ENCODE measurements at places on chromosomes 7 and 10. TPM values are rescaled to one million over a fixed set of nuclear protein-coding genes. Genes with fewer than 3 reads are reported as not detected.

LIPF gene
- not detected for polyA plus RNA-seq

DNA sequence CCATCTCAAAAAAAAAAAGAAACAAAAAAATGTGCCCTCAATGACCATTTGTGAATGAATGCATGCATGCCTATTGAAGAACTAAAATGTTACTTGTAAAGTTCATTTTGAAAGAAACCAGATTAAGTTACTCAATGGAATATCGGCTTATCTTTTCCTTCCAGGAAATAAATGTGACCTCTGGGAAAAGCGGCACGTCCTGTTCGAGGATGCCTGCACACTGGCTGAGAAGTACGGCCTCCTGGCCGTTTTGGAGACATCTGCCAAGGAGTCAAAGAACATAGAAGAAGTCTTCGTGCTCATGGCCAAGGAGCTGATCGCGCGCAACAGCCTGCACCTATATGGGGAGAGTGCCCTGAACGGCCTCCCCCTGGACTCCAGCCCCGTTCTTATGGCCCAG lies 21.9 kb downstream of the RAB19 start:
- no peak overlapping the region for H3K27ac ChIP-seq
- no peaks in the 10 kb centered on the region for H3K36me3 ChIP-seq
- H3K4me3 ChIP-seq: no peak overlapping the region
- DNase-seq: no peak
- no peaks in the 10 kb centered on the region for H3K4me1 ChIP-seq

HMX3 gene
- polyA plus RNA-seq: not detected

GRCh38 chr10:118986815-118987790 lies 42.4 kb upstream of the NANOS1 start:
- no peak overlapping the region for H3K27ac ChIP-seq
- no peak for DNase-seq
- H3K36me3 ChIP-seq: no peaks in the 10 kb centered on the region
- H3K4me3 ChIP-seq: no peak overlapping the region
- no peaks in the 10 kb centered on the region for H3K4me1 ChIP-seq

ARHGAP19 gene
- polyA plus RNA-seq: 5.0 TPM

- no peaks in the 10 kb centered on the region for H3K27me3 ChIP-seq
- no peak overlapping the region for H3K4me3 ChIP-seq
- peaks cover 14% of the 10 kb centered on the region for H3K4me1 ChIP-seq
- no peak overlapping the region for H3K27ac ChIP-seq
- H3K36me3 ChIP-seq: no peaks in the 10 kb centered on the region
- DNase-seq: no peak
Measured at GRCh38 chr10:28294169-28294532, 8.7 kb downstream of the MPP7 start.

HOXA10 gene
- polyA plus RNA-seq: 1.6 TPM

- H3K4me3 ChIP-seq: peak overlapping the region; percentile 65
- no peaks in the 10 kb centered on the region for H3K27me3 ChIP-seq
- peaks cover 29% of the 10 kb centered on the region for H3K4me1 ChIP-seq
- peak; percentile 58 for DNase-seq
- no peaks in the 10 kb centered on the region for H3K36me3 ChIP-seq
- H3K27ac ChIP-seq: peak overlapping the region; percentile 100
Measured at GRCh38 chr10:132446661-132447445, 49.9 kb downstream of the PWWP2B start.

GRCh38 chr10:130761788-130762301 lies 549.7 kb downstream of the TCERG1L start:
- H3K4me1 ChIP-seq: no peaks in the 10 kb centered on the region
- no peaks in the 10 kb centered on the region for H3K27me3 ChIP-seq
- DNase-seq: no peak
- H3K27ac ChIP-seq: no peak overlapping the region
- no peak overlapping the region for H3K4me3 ChIP-seq

- no peak for DNase-seq
- H3K36me3 ChIP-seq: no peaks in the 10 kb centered on the region
- peaks cover 33% of the 10 kb centered on the region for H3K27me3 ChIP-seq
- H3K4me3 ChIP-seq: no peak within 1 kb of the TSS
Measured at GRCh38 chr10:70283445-70284399, at the start of gene NPFFR1. NPFFR1 (minus strand) TSS chr10:70284004; CDS start chr10:70283676, 328 bp downstream.

EPO gene
- 0.41 TPM for polyA plus RNA-seq

DNA sequence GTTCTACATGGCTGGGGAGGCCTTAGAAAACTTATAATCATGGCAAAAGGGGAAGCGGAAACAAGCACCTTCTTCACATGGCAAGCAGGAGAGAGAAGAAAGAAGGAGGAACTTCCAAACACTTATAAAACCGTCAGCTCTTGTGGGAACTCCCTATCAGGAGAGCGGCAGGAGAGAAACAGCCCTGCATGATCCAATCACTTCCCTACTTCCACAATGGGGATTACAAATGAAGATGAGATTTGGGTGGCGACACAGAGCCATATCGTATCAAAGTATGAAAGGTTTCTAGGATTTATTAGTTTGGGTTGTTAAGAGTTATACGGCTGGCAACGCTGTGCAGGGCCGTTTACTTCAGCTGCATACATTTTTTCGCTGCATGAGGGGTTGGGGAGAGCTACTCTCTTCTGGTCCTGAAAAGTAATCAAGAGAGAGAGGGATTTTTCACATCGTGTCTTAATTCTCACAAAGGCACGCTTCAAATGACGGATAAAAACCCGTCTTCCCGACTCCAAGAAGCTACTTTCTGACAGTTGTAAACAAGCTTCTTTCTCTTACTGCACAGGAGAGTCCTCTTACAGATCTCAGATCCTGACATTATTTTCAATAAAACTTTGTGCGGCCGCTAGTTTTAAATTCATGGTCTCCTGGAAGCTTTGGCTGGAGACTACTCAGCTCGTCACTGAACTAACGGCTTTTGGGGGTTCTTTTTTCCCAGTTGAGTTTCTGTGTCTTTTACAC lies 751 bp upstream of the GTPBP10 start:
- peak overlapping the region; percentile 80 for H3K4me3 ChIP-seq
- H3K27me3 ChIP-seq: no peaks in the 10 kb centered on the region
- peak overlapping the region; percentile 94 for H3K27ac ChIP-seq
- H3K4me1 ChIP-seq: peaks cover 6% of the 10 kb centered on the region

ZNF92 gene
- 2.0 TPM for polyA plus RNA-seq

DNA sequence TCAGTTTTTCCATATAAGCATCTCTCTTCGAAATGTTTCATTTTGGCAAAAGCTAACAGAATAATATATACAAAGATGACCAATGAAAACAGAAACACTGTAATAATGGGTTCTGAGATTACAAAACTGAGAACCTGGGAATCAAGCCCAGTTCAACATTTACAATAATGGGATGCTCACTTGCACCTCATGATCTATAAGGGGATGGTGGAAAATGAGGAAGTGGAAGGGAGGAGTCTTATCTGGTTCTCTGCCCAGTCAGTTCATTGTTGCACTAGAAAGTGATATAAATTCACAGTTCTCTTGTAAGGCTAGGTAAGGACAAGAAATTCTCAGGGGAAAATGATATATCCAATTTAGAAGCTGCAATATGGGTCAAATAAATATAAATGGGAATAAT lies 31.7 kb upstream of the RHOBTB1 start:
- peaks cover 12% of the 10 kb centered on the region for H3K4me1 ChIP-seq
- DNase-seq: no peak
- no peak overlapping the region for H3K4me3 ChIP-seq
- H3K36me3 ChIP-seq: no peaks in the 10 kb centered on the region
- no peaks in the 10 kb centered on the region for H3K27me3 ChIP-seq
- no peak overlapping the region for H3K27ac ChIP-seq

DNA sequence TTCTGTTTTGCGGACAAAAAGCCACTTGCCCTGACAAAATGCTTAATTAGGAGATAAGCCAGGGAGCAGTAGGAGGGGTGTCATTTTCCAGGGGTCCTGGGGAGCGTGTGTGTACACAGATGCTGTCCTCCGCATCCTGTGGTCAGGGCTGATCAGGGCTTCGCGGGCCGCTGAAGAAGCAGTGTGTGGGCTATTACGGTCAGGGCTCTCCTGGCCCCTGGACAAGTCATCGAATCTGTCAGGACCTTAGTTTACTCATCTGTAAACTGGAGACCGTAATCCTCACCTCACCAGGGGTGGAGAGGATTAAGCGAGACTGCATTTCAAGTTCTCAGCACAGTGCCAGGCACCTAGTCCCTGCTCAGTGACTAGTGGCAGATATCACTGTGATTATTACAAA lies 26.0 kb upstream of the MXI1 start:
- H3K27me3 ChIP-seq: no peaks in the 10 kb centered on the region
- H3K27ac ChIP-seq: no peak overlapping the region
- no peaks in the 10 kb centered on the region for H3K36me3 ChIP-seq
- DNase-seq: no peak
- no peak overlapping the region for H3K4me3 ChIP-seq

DNA sequence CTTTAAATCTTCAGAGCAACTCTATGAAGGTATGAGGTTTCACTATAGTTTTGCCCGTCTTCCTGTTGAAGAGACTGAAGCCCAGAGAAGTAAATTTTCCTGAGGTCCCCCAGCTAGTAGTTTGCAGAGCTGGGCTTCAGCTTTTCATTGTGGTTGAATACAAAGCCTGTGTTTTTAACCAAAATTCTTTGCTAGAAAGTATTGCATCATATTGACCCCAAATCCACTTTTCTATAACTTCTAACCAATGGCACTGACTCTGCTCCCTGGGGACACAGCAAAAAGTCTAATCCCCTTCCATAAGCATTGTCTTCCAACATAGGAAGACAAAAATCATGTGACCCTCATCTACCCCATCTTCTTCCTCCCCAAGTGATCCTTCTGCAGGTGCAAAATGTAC lies 93.0 kb downstream of the KCNMA1 start:
- no peaks in the 10 kb centered on the region for H3K27me3 ChIP-seq
- H3K4me1 ChIP-seq: peaks cover 10% of the 10 kb centered on the region
- no peak for DNase-seq
- H3K4me3 ChIP-seq: no peak overlapping the region
- H3K27ac ChIP-seq: no peak overlapping the region

GRCh38 chr7:100048680-100049079 lies 894 bp upstream of the ZSCAN21 start:
- H3K36me3 ChIP-seq: no peaks in the 10 kb centered on the region
- no peak for DNase-seq
- peaks cover 17% of the 10 kb centered on the region for H3K4me1 ChIP-seq
- H3K4me3 ChIP-seq: no peak overlapping the region

FAM180A gene
- 0.85 TPM for polyA plus RNA-seq

DNA sequence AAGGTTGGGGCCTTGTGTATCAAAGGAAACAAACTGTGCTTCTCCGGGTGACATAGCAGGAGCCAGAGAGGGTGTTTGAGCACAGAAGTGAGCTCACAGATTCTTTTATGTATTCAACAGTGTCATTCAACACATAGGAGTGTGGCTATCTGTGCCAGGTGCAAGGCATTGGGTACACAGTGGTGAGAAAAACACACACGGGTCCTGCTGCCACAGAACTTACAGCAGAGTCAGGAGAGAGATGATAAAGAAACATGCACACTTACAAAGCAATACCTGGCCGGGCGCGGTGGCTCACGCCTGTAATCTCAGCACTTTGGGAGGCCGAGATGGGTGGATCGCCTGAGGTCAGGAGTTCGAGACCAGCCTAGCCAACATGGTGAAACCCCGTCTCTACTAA lies 16.3 kb upstream of the ECHDC3 start:
- H3K27ac ChIP-seq: no peak overlapping the region
- no peaks in the 10 kb centered on the region for H3K36me3 ChIP-seq
- no peaks in the 10 kb centered on the region for H3K4me1 ChIP-seq
- H3K4me3 ChIP-seq: no peak overlapping the region
- H3K27me3 ChIP-seq: no peaks in the 10 kb centered on the region

- DNase-seq: no peak
- no peak within 1 kb of the TSS for H3K4me3 ChIP-seq
- no peaks in the 10 kb centered on the region for H3K27me3 ChIP-seq
- no peaks in the 10 kb centered on the region for H3K36me3 ChIP-seq
Measured at GRCh38 chr7:144048648-144049047, at the start of gene OR2A5. OR2A5 (plus strand) TSS chr7:144048948; CDS start chr7:144050402, 1,454 bp downstream.

GRCh38 chr10:5299950-5300349 lies 64.8 kb upstream of the UCN3 start:
- no peak for DNase-seq
- H3K27ac ChIP-seq: no peak overlapping the region
- no peaks in the 10 kb centered on the region for H3K36me3 ChIP-seq
- no peak overlapping the region for H3K4me3 ChIP-seq

NPTX2 gene
- polyA plus RNA-seq: not detected

GRCh38 chr10:1403508-1404322 lies 333.6 kb downstream of the ADARB2 start:
- H3K4me3 ChIP-seq: no peak overlapping the region
- no peaks in the 10 kb centered on the region for H3K27me3 ChIP-seq
- H3K27ac ChIP-seq: no peak overlapping the region
- no peaks in the 10 kb centered on the region for H3K4me1 ChIP-seq
- DNase-seq: no peak

DNA sequence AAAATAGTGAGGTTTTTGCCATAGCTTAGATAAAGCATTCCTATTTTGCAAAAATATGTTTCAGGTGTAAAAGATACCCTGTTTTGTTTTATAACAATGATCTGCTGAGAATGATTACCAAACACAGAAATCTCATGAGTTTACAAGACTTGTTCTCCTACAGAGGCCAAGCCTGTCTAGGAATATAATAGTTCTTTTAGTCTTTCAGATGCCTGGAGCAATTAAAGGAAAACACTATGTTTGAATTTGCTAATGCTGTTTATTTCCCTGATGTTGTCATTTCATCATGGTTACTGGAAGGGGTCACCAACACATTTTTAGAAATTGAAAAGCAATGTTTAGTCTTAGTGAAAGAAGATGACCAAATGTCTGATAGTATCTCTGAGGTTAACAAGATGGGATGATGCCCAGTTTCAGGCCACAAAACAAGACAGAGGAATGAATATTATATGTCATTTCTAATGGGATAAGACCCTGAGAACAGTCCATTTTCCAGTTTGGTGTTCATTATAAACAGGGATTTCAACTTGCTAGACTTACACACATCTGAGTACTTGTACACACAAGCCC lies 559.9 kb downstream of the INHBA start:
- no peaks in the 10 kb centered on the region for H3K36me3 ChIP-seq
- no peaks in the 10 kb centered on the region for H3K27me3 ChIP-seq
- peaks cover 21% of the 10 kb centered on the region for H3K4me1 ChIP-seq
- DNase-seq: no peak

GRCh38 chr7:34772296-34772938 lies 114.4 kb downstream of the NPSR1 start:
- no peaks in the 10 kb centered on the region for H3K4me1 ChIP-seq
- no peaks in the 10 kb centered on the region for H3K36me3 ChIP-seq
- no peaks in the 10 kb centered on the region for H3K27me3 ChIP-seq

GNGT1 gene
- not detected for polyA plus RNA-seq

DNA sequence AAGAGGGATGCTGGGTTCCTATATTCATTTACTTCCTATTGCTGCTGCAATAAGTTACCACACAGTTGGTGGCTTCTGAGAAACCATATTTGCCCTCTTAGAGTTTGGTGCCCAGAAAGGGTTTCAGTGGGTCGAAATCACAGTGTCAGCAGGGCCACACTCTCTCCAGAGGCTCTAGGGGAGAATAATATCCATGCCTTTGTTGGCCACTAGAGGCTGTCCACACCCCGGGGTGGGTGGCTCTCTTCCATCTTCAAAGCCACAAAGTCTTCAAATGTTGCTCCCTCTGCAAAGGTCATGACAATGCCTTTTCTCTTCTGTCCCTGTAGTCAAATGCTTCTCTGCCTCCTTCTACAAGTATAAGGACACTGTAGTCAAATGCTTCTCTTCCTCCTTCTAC lies 989.4 kb downstream of the CCSER2 start:
- no peak overlapping the region for H3K4me3 ChIP-seq
- no peaks in the 10 kb centered on the region for H3K4me1 ChIP-seq
- no peak overlapping the region for H3K27ac ChIP-seq

POLR2J gene
- 65.0 TPM for polyA plus RNA-seq

- H3K4me3 ChIP-seq: peak overlapping the region; percentile 79
- no peak for DNase-seq
- peak overlapping the region; percentile 87 for H3K27ac ChIP-seq
- no peaks in the 10 kb centered on the region for H3K27me3 ChIP-seq
- H3K4me1 ChIP-seq: peaks cover 13% of the 10 kb centered on the region
- no peaks in the 10 kb centered on the region for H3K36me3 ChIP-seq
Measured at GRCh38 chr10:50740293-50740648, 535 bp downstream of the ASAH2B start.
